Activated T-cell treated with anti-CD3 and anti-CD28 coated beads for 48 hours (primary cell): ENCODE measurements at places on chromosomes 16 and 17.

- DNase-seq = no peak
These were observed 10.7 kb downstream of the CHST4 start for GRCh38 chr16:71536752-71537499.

DNA sequence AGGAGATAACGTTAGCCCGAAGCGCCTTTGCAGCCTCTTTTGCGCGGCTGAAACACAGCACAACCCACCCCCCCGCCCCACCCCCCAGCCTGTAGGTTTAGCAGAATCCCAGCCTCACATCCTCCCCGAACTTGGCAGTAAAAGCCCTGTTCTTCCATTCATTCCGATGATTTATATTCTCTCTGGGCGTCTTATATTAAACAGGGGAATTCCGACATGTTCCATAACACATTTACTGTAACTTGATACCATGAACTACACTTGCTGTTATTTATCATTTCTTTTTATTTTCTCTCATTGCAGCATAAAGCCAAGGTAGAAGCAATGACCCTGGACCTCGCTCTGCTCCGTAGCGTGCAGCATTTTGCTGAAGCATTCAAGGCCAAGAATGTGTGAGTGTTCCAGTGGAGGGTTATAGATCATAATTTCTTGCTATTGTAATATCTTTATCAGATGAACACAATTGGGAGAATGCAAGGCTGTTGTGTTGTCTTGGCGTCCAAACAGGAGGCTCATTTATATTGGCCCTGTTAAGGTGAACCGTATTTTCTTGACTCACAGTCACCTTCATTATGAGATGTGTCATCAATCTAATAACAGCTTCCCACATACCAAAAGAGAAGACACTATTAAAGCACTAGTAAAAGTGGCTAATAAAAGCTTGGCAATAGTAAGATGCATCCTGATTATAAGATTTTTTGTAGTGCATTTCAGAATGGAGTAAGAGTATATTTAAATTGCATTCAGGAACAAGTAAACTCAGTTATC, 287.3 kb downstream of the WWOX start:
- no peak for DNase-seq

DNA sequence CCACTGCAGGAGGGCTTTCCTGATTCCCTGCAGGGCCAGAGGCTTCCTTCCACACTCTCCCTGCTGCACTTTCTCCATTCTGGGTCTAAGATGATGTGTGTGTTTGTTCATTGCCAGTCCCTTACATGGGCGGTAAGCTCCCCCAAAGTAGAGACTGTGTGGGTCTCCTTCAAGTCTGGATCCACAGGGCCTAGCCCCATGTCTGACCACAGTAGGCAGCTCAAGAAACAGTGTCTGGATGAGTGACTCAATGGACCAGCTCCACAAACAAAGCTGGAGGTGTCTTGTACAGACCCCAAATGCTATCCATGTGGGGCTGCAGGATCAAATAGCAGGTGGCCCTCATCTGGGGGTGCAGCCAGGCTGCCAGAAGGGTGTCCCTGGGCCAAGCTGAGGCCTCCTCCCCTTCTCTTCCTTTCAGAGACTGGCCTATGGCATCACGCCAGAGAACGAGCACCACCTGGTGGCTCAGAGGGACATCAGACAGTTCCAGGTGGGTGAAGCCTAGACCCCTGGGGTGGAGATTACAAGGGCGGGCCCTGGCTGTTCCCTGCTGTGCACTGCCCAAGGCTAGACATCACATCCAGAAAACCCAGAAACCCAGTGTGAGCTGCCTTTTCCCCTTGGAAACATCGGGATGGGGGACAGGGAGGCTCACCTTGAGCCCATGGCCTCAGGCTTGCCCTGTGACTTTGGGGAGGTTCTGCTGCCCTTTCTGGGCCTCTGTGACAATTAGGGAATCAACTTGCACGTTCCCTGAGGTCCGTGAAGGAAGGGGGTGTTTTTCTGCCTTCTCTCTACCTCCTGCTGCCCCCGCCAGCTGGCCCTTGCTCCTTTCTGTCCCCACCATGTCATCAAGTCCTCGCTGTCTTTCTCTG, 45.9 kb downstream of the SLC6A2 start:
- peak; percentile 25 for DNase-seq

DNA sequence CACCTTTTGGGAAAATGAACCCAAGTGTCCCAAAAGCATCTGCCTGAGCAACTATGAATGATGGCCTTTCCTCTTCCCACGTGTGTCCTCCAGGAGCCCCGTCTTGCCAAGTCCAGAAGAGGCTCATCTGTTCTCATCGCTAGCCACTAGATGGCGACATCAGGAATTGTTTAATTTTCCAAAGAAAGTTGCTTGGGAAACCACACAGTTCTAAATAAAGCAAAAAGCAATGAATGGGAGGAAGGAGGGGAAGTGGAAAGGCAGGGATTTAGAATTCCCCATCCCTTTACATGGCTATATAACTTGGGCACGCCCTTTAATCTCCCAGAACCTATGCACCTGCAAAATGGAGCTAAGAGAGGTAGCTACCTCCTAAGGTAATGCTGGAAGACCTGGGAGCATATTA, 9.0 kb upstream of the CDH5 start:
- DNase-seq = no peak

GRCh38 chr16:30896261-30896888, at the start of gene CTF1:
Gene CTF1, plus strand, starts transcription at chr16:30896614. Its CDS starts 30 bp downstream, at chr16:30896644.
- no peak for DNase-seq

- DNase-seq = no peak
These were observed 45.4 kb upstream of the ARL4D start for GRCh38 chr17:43353393-43353792.

DNA sequence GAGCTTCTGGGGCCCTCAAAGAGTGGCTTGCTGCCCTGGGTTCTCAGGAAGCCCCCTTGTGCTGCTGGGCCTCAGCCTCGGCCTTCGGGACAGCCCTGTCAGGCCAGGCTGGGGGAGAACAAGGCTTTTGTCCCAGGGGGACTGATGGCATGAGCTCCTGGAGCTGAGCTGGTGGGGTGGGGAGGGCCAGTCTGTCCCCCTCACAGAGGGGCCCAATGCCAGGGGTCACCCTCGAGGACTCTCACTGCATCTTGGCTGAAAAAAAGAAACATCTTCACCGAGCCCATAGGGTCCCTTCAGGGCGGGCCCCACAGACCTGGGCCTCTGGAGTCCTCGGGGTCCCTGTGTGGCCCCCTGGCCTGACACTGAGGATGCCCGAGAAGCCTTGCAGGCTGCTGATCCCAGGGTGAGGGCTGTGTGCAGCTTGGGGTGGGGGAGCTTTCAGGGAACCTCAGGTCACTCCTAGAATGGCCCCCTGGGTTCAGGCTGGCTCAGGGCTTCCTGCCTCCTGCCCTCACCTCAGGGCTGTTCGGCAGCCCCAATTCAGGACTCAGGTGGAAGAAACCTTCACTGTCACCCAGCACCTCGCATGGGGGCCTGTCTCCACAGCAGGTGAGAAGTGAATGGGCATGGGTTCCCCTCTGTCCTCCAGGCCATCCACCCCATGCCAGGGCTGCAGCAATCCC, 90.5 kb downstream of the TNFRSF13B start:
- DNase-seq = no peak

DNA sequence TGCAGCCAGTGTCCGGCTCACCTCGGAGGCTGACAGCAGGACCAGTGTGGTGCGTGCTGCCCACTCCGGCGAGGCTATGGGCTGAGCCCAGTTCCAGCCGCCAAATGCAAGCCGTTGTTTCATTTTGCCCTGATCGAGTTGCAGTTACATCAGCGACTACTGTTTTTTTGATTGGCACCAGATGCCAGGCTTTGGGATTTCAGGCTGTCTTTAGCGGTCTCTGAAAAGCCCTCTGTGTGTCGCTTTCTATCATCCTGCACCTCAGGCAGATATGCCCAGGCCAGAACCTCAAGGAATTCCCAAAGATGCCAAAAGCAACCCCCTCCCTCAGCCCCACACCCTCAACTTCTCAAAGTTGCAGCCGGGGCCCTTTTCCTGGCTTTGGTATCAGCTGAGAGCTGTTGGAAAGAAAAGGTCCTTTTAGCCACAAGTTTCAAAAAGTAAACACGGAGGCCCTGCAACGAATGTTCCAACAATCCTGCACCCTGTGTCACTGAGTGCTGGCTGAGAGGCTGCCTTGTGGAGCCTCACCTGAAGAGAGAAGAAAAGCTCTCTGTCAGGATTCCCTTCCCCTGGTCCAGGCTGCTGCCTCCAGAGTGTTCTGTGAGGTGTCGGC, 58.9 kb downstream of the WWP2 start:
- no peak for DNase-seq
